NCI-H345 (cell line): ENCODE measurements at places on chromosomes 7 and 10.

GRCh38 chr7:2757361-2757903 is 69.4 kb downstream of the AMZ1 start:
- no peak for DNase-seq

DNA sequence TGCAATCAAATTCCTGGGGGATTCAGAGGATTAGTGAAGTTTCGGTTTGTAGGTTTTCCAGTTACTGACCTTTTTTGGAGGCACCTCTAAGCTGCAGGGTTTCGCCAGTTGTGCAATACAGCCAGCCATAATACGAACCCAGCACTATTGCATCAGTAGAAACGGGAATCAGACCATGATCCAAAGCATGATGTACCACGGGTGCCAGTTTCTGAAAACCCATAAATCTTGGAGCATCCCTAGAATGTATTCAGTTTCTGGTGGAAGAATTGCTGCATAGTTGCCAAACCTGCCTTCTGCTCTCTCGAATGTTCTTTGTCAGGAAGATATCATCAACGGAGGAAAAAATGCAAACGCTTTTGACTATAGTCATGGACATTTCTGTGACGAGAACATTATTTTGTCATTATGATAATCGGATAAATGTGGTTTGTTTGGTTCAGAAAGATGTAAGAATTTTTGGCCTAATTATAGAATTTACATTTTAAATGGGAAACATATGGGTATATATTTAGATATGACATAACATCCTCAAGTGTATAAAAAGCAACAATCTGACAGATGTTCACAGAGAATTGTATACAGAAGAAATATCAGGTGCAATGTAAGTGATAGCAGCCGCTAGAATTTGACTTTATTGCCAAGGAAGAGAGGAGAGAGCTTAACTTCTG is 186.2 kb upstream of the PRKCQ start:
- no peak for DNase-seq

DNA sequence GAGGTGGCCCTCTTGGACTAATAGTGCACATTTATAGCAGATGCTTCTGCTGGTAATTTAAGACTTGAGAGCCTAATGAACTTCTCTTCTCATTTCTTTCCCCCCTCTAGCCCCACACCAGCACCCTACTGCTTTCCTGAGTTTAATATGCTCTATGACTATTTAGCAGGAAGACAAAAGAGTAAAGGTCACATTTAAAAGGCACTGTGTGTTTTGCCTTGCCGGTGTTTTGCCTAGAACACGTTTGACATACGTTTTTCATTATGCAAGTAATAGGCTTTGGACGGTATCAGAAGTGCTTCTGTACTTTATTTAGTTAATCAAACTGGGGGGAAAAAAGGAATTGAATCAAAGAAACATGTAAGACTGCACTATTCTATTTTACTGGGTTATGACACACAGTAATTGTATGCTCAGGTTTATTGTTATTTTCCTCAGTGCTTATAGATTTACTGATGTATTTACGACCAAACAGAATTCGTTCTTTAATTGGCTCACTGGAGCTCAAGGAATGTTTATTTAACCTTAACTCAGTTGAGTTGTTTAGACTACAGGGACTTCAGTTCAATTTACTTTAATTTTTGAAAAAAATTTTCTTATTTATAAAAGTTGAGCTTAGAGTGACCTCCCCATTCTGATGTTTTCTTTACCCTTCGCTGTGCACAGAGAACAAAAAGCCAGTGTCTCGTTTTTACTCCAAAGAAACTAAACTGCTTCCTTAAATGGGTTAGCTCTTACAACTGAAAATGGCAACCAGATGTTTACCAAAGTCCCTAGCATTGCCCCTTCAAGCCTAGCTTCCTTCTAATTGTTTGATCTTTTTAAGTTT is 35.4 kb downstream of the CPED1 start:
- DNase-seq: no peak

GRCh38 chr7:111475959-111476358 is 86.3 kb downstream of the IMMP2L start:
- no peak for DNase-seq

DNA sequence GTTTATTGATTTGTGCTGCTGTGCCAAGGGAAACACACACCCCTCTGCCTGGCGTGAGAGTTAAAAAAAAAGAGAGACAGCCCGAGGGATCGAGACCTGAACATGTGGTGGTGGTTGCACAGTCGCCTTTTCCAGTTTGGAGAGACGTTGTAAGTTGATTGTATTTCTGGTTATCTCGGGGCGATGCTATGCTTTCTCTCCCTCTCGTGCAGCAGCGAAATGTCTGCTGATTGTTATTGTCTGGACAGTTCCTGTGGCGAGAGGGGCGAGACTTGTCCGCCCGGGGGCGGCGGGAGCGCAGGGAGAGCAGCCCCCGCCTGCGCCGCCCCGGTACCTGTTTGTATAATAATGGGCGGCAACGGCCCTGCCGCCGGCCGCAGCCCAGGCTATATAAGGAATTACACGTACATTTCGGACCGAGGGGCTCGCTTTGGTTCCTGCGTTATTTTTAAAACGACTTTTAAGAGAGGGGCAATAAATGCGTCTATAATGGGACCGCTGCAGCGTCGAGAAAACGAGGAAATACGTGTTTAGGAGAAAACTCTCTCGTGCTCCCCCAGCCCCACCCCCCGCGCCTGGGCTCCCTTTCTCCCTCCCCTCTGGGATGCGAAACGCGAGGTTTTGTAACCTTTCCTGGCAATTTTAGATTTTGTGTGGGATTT is 1.7 kb downstream of the ZEB1 start:
- DNase-seq: peak; percentile 55

- DNase-seq: no peak
Measured at GRCh38 chr10:79390551-79391229, 43.4 kb downstream of the PPIF start.

GRCh38 chr10:60350400-60350799 is 39.3 kb downstream of the ANK3 start:
- no peak for DNase-seq

GRCh38 chr10:129727495-129727894 is 236.6 kb downstream of the EBF3 start:
- no peak for DNase-seq

GRCh38 chr7:36175886-36176285 is 22.8 kb downstream of the EEPD1 start:
- DNase-seq: no peak

DNA sequence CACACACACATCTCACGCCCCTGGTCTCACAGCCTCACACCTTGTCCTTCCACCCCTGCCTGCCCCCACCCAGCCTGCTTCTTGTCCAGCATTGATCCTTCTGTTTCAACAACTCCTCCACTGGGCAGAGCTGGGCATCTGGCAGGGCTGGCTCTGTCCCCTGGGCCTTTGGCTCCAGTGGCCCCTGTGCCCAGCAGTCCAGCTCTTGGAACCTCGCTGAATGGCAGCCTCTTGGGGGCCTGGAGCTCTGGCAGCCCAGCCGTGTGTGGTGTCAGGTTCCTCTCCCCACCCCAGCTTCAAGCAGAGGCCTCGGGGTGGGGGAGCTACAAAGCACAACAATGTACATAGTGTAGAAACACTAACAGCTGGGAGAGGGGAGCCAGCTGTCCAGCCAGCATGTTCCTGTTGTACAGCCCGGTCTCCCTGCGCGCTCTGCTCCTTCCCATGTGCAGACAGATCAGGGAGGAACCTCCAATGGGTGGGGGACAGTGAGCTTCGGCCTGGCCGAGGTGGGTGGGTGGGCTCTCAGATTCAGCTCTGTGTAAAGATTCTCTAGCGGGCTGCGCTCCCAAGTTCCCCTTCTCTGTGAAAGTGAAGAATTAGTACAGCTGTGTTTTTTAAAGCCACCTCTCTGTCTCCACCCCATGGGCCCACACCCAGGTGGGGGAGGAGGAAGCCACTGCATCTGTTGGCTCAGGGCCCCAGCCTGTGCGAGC is 19.4 kb downstream of the ZMIZ2 start:
- peak; percentile 42 for DNase-seq

- no peak for DNase-seq
Measured at GRCh38 chr7:13031468-13031867, 344.0 kb downstream of the ARL4A start.

DNA sequence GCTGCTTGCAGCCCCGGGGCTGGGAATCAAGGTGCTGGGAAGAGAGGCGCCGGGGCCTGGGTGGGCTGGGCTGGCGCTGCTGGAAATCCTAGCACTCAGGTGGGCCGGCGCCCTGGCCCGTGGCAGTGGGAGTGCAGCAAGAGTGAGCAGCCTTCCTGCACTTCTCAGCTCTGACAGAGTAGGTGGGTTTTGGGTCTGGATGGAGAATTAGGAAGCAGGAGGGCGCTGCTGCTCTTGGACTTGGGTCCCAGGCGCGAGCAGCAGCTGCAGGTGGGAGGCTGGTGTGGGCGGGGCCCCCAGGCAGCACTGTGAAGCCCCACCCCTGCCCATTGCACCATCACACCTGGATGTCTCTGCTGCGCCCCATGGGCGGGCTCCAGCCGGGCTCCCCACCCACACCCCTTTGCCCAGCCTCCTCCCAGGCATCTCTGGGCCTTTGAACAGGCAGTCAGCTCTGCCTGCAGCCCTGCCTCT is 6.0 kb downstream of the BRI3 start:
- DNase-seq: peak; percentile 70

GRCh38 chr7:93813514-93813913 is 77.0 kb downstream of the TFPI2 start:
- DNase-seq: no peak

- no peak for DNase-seq
Measured at GRCh38 chr7:16396766-16397500, 24.4 kb downstream of the CRPPA start.

DNA sequence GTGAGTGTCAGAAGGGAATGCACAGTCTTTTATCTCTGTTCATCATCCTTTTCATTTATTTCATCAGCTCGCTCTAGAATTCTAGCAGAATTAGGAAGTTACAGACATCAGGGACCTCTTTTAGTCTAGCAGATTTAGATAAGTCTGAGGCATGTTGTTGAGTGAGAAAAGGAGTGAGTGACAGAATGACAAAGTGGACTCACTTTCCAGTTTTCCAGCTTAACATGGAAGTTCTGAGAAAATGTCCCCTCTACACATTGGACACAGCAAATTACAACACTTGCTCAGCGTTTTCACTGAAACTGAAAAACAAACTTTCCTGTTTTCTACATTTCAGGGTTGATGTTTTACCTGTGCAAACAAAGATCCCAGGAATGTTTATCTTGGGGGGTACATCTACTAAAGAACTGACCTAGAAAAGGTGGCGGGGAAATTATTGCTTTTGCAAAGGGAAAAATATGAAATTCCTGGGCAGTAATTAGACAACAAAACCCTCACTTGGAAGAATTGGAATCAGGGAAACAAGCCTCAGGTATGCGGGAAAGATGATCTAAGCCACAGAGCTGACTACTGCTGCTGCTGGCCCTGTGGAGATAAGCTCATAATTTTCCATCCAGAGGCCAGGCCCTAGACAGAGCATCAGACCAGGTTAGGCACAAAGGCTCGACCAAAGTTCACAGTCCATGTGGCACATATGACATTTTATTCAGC is 14.6 kb upstream of the CYP3A5 start:
- no peak for DNase-seq

GRCh38 chr7:31811650-31812461 is 124.8 kb downstream of the PPP1R17 start:
- DNase-seq: no peak

DNA sequence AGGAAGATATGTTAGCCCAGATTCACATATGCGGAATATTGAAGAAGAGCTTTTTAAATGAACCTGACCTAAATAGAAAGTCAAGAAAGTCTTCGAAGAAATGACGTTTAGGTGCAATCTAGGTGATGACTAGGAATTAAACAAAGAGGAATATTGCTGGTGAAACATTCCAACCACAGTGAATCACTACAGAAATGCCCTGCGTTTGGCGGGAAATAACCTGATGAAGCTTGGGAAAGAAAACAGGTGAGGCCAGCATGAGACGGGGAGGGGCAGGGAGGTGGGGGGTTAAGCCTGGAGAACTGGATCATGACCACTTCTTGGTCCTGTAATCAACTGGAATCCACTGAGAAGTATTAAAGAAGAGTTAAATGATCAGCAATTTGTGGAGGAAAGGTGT is 299.4 kb upstream of the VSTM2A start:
- DNase-seq: no peak

DNA sequence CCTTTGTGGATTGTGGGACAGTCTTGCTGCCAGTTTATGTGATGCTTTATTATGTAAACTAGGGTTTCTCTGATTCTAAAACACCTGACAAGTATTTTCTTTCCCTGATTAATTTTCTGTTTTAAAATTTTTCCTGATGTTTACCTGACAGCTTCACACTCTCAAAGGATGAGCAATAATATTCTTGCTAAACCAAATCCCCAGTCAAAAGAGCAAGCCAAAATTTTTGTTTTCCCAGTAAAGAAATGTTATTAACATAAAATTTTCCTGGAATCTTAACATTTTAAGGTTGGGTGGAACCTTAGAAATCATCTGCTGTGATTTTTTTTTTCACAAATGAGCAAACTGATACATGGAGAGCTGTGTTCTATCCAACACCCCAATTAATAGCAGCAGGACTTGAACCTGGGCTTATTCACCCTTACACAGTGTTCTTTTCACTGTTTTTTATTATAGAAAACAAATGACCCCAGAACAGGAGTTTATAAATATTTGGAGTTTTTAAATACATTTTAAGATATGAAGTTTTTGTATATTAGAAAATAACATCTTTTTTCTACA is 185.2 kb upstream of the VIPR2 start:
- no peak for DNase-seq

DNA sequence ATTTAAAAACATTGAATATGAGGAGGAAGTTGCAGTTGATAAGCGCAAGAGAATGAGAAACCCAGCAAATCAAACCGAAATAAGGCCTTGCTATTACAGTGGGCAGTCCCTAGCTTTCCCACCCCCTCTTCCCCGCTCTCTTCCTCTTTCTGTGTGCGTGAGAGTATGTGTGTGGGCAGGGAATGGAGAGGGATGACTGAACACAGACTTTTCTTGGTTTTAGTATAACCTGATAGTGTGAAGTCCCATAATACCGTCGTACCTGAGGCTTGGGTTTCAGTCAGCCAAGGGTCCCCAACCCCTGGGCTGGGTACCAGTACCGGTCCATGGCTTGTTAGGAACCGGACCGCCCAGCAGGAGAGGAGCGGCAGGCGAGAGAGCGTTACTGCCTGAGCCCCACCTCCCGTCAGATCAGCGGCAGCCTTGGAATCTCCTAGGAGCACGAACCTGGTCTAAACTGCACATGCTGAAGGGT is 255.3 kb downstream of the CELF2 start:
- no peak for DNase-seq

DNA sequence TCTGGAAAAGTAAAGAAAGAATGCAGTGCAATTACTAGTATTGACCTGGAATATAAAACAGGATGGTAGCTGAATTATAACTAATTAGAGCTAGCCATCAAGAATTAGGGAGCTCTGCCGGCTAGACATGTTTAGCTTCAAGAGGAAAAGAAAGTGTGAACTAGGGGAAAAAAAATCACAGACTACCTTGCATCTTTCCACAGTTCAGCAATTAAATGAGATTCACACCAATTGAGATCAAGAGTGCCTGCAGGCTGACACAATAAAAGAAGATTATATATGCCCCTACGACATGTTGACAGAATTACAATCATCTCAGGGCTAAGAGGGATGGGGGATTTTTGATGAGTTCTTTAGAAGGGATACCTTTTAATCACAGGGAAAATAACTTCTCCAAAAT is 303.3 kb upstream of the CELF2 start:
- DNase-seq: no peak
